Muscle of leg (tissue), 16 donors: ENCODE measurements at places on chromosomes 11 and 22.

DNA sequence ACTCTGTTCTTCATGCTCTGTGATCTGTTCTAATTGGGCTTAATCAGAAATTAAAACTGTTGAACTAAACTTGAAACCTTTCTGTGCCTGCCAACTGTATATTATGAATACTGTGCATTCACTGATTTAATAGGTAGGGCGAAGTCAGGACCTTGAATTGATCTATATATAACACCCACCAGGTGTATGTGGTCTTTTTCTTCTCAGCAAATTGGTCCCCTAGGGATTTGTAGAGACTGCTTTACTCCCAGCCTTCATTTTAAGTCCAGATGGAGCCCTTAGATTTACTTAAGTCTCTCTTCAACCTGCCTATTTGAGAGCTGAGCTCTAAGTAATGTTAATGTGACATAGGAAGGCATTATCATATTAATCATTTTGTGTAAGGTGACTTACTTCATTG lies 257.5 kb downstream of the TMEM135 start:
- DNase-seq, result no peak

- DNase-seq, result no peak
Observed at GRCh38 chr11:111878385-111878848, 548 bp downstream of the FDXACB1 start.

GRCh38 chr22:23523713-23524112 lies 56.4 kb downstream of the IGLL1 start:
- DNase-seq, result no peak

DNA sequence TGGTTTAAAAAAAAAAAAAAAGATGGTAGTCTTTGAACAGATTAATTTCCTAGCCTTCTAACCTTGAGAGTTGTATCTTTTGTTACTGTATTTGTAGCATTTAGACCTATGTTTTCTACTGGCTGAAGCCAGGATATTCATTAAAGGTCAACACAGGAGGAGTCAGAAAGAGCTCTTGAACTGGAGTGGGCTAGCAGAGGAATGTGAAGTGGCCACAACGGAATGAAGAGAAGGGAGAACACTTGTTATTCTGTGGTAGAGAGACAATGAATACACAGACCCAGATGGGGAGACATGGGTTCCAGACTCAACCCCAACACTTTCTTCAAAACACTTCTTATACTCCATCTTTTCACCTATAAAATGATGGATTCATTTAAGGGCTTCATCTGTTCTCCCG lies 88.1 kb downstream of the RELT start:
- no peak for DNase-seq

- no peak for DNase-seq
Observed at GRCh38 chr11:130118636-130119387, 40.8 kb upstream of the ST14 start.

GRCh38 chr11:128503245-128503991 lies 83.9 kb downstream of the ETS1 start:
- DNase-seq, result no peak
